HepG2 (cell line): ENCODE measurements at places on chromosomes 7 and 10.
A peak's percentile ranks its signal among the peaks of the same experiment; 100 is the strongest.

DNA sequence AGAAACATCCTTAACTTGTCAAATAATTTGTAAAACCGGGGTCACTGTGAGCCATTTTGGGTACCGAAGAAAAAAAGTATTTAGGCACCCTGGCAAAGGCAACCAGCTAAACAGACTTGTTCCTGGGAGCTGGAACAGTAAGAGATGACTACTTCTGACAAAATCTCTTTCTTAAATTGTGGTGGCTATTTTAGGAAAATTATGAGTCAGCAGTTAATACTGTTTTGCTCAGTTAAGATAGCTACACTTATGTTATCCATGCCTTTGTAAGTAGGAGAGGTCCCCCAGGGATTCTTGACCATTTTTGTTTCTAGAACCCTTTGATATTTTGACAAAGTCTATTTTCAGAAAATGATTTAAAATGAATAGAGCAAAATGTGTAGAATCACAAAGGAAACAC is 68.7 kb downstream of the TAX1BP1 start:
- H3K36me3 ChIP-seq, result no peaks in the 10 kb centered on the region
- H3K27ac ChIP-seq, result no peak overlapping the region
- H3K4me1 ChIP-seq, result no peaks in the 10 kb centered on the region
- no peak for DNase-seq
- no peaks in the 10 kb centered on the region for H3K27me3 ChIP-seq
- H3K4me3 ChIP-seq, result no peak overlapping the region

GRCh38 chr7:134446446-134446845 is 12.5 kb downstream of the AKR1B1 start:
- no peak for DNase-seq
- no peak overlapping the region for H3K4me3 ChIP-seq
- H3K4me1 ChIP-seq, result no peaks in the 10 kb centered on the region
- peaks cover 36% of the 10 kb centered on the region for H3K36me3 ChIP-seq
- H3K27me3 ChIP-seq, result no peaks in the 10 kb centered on the region
- H3K27ac ChIP-seq, result no peak overlapping the region

DNA sequence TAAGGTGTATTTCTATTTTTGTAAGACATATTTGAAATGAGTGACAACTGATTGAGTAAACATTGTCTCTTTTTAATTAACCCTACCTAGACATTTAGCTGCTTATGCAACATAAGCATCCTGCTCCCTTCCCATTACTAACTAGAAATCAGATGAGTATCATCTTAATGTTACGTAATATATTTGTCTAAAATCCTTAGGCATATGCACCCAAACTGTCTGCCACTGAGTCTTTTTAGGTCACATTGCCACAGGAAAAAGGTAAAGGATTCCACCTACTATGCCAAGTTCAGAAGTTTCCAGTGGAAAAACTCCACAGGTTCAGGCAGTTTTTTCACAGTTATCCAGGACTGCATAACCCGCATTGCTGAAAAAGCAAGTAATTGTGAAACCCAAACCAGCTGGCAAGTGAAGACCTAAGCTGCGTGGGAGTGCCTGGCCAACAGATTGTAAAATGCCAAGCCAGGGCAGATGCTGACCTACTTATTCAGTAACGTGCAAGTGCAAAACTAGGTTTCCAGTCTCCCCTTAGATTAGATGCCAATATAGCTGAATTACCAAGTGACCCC is 983.7 kb downstream of the GATA3 start:
- DNase-seq, result no peak
- H3K27me3 ChIP-seq, result no peaks in the 10 kb centered on the region
- no peaks in the 10 kb centered on the region for H3K36me3 ChIP-seq

GRCh38 chr7:149205690-149206381 is 10.5 kb downstream of the ZNF282 start:
- H3K27me3 ChIP-seq, result no peaks in the 10 kb centered on the region
- H3K4me3 ChIP-seq, result no peak overlapping the region
- peaks cover 81% of the 10 kb centered on the region for H3K36me3 ChIP-seq
- H3K4me1 ChIP-seq, result no peaks in the 10 kb centered on the region

DNA sequence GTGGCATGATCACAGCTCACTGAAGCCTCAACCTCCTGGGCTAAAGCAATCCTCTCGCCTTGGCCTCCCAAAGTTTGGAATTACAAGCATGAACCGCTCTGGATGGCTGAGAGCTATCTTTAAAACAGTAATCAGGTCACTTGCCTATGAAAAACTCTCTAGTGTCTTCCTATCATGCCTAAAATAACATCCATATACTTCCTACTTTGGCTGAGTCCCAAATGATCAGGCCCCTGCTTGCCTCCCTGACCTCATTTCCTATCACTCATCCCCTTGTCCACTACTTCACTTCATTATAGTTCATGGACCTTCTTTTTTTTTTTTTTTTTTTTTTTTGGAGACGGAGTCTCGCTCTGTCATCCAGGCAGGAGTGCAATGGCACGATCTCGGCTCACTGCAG is 28.0 kb downstream of the SEPTIN7 start:
- H3K4me3 ChIP-seq, result no peak overlapping the region
- no peak overlapping the region for H3K27ac ChIP-seq
- peaks cover 12% of the 10 kb centered on the region for H3K4me1 ChIP-seq
- no peaks in the 10 kb centered on the region for H3K27me3 ChIP-seq
- DNase-seq, result no peak

GRCh38 chr7:77696643-77697534 is 630 bp downstream of the RSBN1L start:
- H3K4me1 ChIP-seq, result peaks cover 54% of the 10 kb centered on the region
- H3K36me3 ChIP-seq, result no peaks in the 10 kb centered on the region
- no peaks in the 10 kb centered on the region for H3K27me3 ChIP-seq
- H3K4me3 ChIP-seq, result peak overlapping the region; percentile 100
- peak; percentile 59 for DNase-seq
